Cardiac fibroblast (primary cell): ENCODE measurements at places on chromosomes 3 and 15.

DNA sequence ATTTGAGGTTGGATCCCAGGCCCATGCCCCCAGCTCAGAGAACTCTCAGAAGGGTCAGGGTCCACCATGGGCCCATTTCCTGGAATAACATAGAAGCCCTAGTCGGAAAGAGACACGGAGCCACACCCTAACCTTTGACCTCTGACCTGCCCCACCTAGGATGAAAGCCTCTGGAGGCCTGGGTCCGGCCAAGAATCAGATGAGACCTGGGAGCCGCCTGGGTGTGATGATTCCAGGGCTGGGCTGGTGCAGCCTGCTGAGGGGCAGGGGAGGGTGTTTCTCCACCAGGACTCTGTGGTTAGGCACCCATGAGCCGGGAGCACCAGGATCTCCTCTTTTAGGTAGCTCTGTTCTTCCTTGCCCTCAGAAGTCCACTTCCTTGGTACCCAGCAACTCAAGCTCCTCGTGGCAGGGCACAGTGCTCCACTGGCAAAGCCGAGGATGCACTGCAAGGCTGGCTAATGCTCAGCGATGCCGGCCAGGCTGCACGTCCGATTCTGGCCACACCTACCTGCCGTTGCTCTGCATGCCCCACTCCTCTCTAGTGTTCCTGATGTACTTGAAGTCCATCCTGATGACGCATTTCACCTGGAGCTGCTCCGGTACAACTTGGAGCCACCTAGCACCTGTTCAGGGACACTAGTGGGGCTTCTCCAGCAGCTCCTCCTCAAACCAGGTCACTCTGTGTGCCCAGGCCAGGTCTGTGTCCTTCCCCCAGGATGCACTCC is 57.4 kb downstream of the ZNF445 start:
- DNase-seq, result no peak

DNA sequence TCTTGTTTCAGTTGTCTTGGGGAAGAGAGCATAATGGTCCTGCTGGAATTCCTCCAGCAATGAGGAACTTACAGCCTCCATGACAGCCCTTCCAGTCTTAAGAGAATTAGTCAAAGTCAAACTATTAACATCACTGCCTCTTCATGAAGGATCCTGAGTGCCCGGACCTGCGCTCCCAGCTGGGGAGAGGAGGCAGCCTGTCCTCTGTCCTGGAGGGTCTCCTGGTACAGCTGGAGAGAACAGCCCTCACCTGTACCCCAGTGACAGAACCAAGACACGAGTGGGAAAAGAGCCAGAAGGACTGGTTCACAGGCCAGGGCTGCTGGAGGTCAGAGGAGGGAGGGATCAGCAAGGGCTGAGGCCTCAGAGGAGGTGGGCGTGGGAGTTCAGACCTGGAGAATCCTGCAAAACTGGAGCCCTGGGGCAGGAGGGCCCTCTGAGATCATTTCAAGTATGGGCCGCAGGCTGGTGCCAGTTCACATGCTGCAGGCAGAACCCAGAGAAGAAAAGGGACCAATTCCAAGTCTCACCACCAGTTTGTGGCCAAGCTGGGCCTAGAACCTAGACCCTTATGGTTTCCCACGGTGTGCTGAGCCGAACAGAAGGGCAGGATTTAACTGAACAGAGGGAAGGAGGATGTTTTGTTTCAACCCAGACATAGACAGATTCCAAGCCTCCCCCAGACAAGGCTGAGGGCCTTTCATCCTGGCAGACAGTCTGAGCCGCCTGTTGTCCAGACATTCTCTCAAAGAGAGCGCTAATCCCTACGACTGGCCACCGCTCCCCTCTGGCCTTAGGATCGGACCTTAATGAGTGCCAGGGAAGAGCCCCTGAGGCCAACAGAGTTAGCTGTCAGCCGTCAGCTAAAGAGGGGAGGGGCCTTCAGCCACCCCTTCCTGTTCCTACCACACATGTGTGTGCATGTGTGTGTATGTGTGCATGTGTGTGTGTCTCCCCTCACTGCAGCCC is 18.2 kb downstream of the LOXL1 start:
- no peak for DNase-seq

GRCh38 chr3:180467177-180467576 is 134.8 kb upstream of the TTC14 start:
- DNase-seq, result peak; percentile 49

GRCh38 chr15:71883447-71883846 is 73.1 kb downstream of the NR2E3 start:
- no peak for DNase-seq
